Stimulated activated CD8-positive, alpha-beta memory T cell treated with anti-CD3 and anti-CD28 coated beads, Interleukin-12 subunit alpha, Interleukin-12 subunit beta, amount 100 ng/mL, for 4 hours (primary cell): ENCODE measurements at places on chromosomes 4 and X.

DNA sequence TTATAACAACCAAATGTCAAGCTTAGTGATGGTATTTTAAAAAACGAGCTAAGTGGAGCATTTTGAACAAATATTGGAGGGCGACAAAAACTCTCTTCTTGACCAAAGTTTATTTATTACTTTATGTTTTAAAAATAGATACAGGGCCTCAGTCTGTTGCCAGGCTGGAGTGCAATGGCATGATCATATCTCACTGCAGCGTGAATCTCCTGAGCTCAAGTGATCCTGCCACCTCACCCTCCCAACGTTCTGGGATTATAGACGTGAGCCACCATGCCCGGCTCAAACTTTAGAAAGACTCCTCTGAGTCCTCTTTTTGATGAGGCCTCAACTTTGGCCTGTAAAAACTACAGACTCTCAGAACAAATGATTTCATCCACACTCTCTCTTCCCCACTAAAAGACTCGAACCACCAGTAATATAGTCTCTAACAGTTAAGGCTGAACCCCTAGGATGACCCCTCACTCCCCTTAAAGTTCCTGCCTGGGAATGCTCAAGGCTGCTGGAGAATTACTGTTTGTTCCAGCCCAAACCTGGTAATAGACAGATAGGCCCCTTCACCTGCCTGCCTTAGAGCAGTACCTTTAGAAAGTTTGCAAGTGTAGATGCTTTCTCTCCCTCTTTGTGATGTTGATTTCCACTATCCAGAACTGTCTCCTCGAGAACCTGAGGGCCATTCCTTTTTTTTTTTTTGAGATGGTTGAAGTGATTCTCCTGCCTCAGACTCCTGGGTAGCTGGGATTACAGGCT lies 55.3 kb upstream of the HPSE start:
- DNase-seq, result no peak

GRCh38 chr4:25367004-25367621 lies 9.9 kb upstream of the ANAPC4 start:
- no peak for DNase-seq

- no peak for DNase-seq
These were observed 29.3 kb downstream of the SH3RF1 start for GRCh38 chr4:169241464-169241863.

DNA sequence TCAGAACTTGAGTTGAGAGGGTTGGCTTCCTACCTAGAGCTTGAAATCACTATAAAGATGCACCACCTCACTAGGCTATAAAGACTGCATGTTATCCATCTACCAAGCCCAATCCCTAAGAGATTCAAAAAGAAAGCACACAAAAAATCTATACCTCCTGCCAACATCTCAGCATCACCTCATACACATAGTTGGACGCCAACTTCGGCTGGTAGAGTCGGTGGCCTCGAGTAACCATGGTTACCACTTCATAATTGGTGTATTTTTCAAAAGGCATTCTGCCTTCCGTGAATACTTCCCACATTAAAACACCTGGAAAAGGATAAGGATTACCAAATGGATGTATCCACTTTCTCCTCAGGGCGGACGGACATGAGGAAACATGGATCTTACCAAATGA lies 4.5 kb upstream of the TXK start:
- no peak for DNase-seq

DNA sequence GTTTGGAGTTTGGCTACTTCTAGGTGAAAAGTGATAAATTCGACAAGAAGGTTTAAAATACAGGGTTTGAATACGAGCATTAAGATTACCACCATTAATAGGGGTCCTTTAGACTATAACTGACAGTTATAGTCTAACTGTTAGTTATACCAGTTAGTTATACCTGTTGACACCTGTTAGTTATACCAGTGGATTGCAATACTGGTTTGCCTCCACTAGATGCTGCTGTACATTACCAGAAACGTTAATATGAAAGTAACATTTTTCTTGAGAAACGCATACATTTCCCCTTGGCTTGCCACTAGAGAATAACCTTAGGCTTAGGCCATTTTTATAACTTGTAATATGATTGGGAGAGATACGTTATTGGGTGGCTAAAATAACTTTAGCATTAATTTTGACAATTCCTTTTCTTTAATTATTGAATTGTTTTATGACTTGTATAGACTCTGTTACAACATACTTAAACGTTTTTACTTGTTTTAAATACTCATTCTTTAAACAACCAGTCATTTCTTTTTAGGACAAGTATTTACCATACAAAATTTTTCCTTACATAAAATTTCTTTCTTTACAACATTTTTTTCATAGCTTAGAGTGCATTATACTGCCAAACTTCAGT lies 911.2 kb downstream of the FSTL5 start:
- no peak for DNase-seq

- no peak for DNase-seq
These were observed 52.1 kb downstream of the KLF8 start for GRCh38 chrX:56284269-56284668.

DNA sequence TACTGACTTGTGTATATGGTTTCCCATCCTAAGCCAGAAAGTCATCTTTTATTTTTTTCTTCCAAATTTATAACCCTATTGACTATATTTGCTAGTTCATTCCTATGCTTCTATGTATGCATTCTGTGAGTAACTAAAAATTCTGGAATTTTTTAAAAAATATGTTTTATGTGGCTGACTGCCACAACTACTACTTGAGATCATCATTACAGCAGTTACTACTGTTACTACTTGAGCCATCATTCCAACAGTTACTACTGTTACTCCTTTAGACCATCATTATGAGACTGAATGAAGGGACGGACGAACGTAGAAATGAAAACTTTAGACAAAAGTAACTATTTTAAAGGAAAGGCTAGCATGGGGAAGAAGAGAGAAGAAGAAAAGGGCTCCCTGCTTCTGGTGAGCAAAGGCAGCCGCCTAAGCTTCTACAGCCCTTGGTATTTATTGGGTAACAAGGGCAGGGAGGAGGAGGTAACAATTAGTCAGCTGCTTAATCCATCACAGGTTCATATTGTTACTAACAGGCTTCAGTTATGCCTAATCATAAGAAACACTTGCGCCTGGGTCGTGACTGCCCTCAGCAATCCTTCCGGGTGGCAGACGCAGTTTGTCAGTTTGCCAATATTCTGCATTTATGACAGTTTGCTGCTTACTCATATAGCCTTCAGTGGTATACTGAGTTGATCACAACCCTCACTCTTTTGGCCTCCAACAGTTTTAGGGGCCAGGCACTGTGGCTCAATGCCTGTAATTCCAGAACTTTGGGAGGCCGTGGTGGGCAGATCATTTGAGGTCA lies 80.4 kb downstream of the PDLIM5 start:
- no peak for DNase-seq

DNA sequence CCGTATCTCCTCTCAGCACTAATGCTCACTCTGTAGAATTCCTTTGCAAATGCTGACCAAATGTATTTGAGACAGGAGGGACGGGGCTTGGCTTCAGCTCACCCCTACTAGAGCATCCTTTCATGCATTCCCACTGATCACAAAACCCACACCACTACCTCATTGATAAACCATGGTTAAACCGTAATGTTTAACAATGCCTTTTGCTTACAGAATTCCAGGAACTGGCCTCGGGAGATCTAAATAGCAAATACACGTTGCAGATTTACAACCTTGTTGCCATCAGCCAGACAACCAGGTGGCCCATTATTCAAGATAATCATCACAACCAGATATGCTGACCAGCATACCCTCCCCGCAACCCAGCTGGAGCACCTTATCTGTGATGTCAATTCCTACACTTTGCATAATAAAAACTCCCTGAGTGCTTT lies 391.9 kb downstream of the KCTD8 start:
- no peak for DNase-seq

GRCh38 chr4:17232566-17233253 lies 279.2 kb downstream of the QDPR start:
- DNase-seq, result no peak

DNA sequence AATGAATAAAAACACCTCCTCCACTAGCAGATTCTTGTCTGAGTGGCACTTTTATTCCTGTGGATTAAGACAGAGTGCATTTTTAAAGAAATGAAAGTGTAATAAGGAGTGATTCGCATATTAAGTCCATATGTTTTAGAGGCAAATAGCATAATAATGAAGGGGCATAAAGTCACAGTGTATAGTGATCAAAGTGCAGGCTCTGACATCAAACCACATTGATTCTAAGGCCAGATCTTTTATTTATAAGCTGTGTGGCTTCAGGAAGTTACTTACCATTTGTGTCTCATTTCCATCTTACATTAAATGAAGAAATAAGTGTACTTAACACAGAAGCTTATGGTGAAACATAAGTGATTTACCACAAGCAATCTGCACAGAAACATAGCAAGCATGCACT lies 332.8 kb downstream of the GASK1B start:
- DNase-seq, result no peak

- no peak for DNase-seq
These were observed 224.6 kb downstream of the SCFD2 start for GRCh38 chr4:53141308-53141707.

DNA sequence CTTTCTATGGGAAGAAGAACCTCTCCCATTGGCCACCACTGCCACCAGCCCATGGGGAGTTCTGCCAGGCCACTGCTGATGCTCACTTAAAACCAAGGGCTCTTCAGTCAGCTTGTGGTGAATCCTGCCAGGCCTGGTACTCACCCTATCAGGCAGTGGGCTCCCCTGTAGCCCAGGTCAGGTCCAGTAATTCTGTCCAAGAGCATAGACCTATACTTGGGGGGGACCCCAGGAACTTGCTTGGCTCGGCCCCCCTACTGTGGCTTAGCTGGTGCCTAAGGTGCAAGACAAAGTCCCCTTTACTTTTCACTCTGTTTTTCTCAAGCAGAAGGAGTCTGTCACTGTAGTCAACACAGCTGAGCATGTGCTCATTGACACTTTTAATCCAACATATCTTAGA lies 1012.2 kb downstream of the PCDH19 start:
- no peak for DNase-seq

DNA sequence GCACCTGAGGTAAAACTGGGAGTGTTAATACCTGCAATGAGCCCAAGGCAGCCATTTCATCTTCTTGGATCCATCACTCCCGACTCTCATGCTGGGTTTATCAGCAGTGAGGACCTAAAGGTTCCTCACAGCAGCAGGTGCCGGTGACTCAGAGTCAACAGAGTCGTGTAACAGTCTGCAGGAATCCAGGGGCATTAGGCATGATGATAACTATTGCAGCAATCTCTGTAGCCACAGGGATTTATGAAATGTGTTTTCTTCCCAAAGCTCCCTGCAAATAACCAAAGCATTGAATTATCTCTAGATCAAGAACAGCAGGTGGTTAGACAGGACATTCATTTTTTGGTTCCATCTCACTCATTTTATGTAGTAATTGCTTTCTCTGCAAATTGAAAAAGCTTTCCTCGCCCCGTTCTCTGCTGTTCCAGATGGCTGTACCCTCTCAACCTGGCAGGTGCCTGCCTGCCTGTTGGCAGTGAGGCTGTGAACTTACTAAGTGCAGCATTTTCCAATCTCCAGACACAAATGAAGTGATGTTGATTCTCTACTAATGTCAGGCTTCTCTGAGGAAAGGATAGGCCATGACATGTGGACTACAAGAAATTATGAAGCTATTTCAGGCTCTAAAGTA lies 48.1 kb upstream of the TSPAN7 start:
- DNase-seq, result no peak

- DNase-seq, result no peak
These were observed 9.9 kb downstream of the FAM200B start for GRCh38 chr4:15691346-15692135.

- DNase-seq, result no peak
These were observed 134.9 kb downstream of the SLC4A4 start for GRCh38 chr4:71473541-71474240.

GRCh38 chr4:35506161-35506560 lies 738.2 kb downstream of the ARAP2 start:
- no peak for DNase-seq

DNA sequence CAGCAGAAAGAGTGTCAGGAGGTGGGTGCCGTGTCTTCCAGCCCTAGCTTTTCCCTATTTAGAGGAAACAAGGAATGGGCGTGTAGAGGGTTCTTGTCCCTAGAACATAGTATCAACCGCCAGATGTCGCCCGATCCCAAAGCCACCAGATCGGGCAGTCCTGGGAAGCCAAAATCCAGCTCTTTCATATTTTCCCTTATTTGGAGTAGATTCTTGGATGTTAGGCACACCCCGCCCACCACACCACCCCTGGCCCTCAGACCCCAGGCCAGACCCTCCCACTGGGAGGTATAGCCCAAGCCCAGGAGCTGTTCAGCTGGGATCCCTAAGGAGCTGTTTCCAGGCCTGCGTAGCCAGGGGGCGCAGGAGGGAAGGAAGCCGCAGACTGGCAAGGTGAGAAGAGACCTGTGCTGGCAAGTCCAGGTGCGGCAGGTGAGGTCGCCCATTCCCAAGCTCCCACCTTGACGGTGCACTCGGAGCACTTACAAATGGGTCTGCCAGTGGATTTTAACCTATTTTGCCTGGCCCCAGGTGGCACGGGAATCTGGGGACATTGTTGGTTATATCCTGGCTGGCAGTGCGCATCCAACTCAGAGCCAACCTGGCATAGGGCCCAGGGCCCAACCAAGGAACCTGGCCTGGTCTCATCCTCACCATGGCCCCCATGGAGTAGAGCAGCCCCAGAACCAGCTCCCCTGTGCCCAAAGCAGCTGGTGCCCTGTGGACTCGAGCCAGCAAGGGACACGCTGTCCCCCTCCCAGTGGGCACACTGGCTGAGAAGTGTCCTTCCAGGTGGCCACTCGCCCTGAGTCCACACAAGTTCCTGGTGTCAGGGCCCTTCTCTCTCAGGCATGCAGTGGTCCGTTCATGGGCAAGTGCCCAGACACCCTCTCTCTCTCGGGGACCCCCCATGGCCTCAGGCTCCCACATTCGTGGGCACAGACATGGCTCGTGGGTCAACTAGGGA lies 811 bp downstream of the FLNA start:
- no peak for DNase-seq

- DNase-seq, result no peak
These were observed 129.2 kb downstream of the KLHL13 start for GRCh38 chrX:117987373-117987772.

GRCh38 chrX:132968296-132968949 lies 10.0 kb upstream of the HS6ST2 start:
- no peak for DNase-seq

- DNase-seq, result no peak
These were observed 14.9 kb downstream of the SNX12 start for GRCh38 chrX:71053217-71053621.

- DNase-seq, result no peak
These were observed 6.7 kb downstream of the SLC7A11 start for GRCh38 chr4:138235419-138235952.

- DNase-seq, result no peak
These were observed 86.9 kb downstream of the EGF start for GRCh38 chr4:109999585-109999912.

DNA sequence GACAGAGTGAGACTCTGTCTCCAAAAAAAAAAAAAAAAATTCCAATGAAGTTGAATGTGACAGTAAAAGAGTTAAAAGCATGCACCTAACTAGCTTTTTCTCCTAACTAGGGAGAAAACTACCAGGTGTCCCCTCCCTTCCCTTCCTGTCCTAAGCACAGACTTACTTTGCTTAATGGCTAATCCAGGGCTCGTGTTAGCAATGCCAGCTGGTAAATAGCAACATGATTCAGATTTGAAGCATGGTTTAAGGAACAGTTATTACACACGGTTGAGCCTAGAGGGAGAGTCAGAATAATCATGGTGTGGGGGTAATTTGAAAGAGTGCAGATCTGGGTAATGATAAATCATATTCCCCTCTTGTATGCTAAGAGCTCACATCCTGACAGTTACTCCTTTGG lies 338.3 kb downstream of the STIM2 start:
- DNase-seq, result no peak
